Tongue (tissue), 3 donors: ENCODE measurements at places on chromosomes 16 and 17. TPM values are rescaled to one million over a fixed set of nuclear protein-coding genes. Genes with fewer than 3 reads are reported as not detected.

Gene C16orf54
- total RNA-seq: 0.72 TPM

Gene C17orf113
- 2.3 TPM for total RNA-seq

Gene RNF112
- 3.2 TPM for total RNA-seq

Gene CIBAR2
- total RNA-seq: not detected

Gene RRAD
- total RNA-seq: 23.3 TPM

Gene SHBG
- not detected for total RNA-seq

Gene CLEC18A
- 0.62 TPM for total RNA-seq

Gene NSF
- 28.6 TPM for total RNA-seq

Gene CTRB2
- total RNA-seq: not detected

Gene MYOCD
- total RNA-seq: 6.9 TPM

Gene CEMP1
- total RNA-seq: 0.72 TPM

Gene JPH3
- total RNA-seq: 0.10 TPM

Gene DYNLRB2
- total RNA-seq: not detected

Gene ARSG
- total RNA-seq: 21.3 TPM

Gene CCDC43
- total RNA-seq: 42.2 TPM

Gene TEX19
- not detected for total RNA-seq

Gene CLDN7
- total RNA-seq: 22.2 TPM

Gene PRSS27
- total RNA-seq: 3.5 TPM

Gene TBC1D3B
- total RNA-seq: 3.3 TPM

Gene HCRT
- not detected for total RNA-seq

Gene TPSB2
- total RNA-seq: 5.8 TPM
